Activated gamma-delta T cell treated with Interleukin-2 at 50 U/mL for 16 hours (primary cell): ENCODE measurements at places on chromosomes 1 and 21.

GRCh38 chr1:201007481-201007880 lies 16.0 kb downstream of the KIF21B start:
- no peak for DNase-seq

DNA sequence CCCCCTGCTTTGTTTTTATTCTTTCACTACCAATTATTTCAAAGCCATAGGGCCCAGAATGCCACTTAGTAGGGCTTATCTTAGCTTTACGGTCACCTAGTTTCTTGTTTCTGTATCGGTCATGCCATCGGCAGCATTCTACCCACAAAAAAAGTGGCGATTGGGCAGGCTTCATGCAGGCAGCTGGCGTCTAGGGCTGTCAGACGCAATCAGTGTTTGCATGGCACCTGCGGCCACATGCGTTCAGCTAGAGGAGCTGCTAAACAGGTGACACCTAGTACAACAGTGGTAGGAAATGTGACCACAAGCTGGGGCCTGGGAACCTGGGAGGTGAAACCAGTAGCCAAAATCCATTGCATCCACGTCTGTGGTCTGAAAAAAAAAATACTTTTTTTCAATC lies 262.7 kb downstream of the PBX1 start:
- DNase-seq: no peak

GRCh38 chr1:84442256-84442655 lies 36.8 kb upstream of the RPF1 start:
- no peak for DNase-seq

DNA sequence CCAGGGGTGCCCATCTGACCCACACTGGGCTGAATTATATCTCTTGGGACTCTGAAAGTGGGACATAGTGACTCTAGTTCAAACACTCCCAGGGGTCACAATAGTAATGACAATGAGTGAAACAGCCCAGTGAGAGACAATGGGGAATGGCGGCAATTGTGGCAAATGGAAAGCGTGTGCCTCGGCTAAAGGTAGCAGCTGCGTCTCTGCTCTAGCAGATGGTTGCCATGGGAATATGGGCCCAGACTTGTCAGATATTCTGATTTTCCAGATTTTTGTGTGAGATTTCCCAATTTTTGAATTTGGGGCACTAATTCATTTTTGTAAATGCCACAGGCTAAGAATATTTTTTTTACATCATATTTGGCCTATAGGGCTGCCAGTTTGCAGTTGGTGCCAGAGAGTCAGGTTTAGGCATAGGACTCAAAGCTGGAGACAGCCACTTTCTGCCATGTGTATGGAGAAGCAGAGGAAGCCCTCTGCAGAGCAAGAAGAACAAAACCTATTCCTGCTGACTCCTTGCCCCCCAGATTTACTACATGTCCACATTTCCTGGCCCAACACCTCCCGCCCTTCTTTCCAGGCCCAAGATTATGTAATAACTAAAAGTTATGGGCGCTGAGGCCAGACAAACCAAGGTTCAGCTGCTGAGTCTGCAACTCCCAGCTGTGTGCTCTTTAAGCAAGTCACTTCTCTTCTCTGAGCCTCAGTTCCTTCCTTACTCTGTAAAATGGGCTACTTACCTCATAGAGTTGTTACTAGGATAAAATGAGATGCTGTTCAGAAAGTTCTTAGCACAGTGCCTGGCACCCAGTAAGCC lies 21.6 kb upstream of the PTP4A2 start:
- DNase-seq: no peak

- no peak for DNase-seq
Measured at GRCh38 chr21:30468900-30469714, 11.1 kb downstream of the KRTAP19-1 start.

DNA sequence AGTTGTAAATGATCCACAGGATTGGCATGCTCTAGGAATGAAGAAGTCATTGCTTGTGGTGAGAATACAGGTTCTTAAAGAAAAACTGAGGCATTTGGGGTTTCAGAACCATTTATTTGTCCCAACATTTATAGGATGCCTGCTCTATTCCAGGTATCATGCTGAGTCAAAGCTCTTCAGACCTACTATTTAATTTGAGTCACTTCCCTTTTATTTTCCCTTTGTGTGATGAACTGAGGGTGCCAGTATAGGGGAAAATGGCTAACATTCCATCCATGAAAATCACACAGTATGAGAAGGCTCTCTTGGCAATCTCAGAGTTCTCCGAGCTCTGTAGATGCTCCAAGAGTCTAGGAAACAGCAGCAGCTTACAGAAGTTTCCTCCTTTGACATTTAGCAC lies 110.4 kb downstream of the RNF220 start:
- no peak for DNase-seq

DNA sequence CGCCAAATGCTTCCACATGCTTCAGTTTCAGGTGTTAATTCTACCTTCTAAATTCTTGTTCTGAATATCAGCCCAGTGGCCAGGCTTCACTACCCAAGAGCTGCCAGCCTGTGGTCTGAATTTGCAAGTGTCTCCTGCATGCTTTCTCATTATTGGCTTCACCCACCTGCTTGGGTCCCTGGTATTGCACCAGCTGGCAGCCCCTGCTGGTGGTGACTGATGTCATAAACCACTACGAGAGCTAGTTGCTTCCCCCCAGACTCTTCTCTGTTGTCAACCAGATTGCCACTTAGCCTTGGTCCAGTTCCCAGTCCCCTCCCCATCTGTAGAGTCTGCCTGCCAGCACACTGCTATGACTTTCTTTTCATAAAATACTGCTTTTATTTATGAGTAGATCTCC lies 197.7 kb upstream of the DUSP10 start:
- DNase-seq: no peak

- no peak for DNase-seq
Measured at GRCh38 chr1:68178821-68179490, 53.4 kb downstream of the WLS start.

GRCh38 chr1:199955235-199955634 lies 72.3 kb upstream of the NR5A2 start:
- no peak for DNase-seq

DNA sequence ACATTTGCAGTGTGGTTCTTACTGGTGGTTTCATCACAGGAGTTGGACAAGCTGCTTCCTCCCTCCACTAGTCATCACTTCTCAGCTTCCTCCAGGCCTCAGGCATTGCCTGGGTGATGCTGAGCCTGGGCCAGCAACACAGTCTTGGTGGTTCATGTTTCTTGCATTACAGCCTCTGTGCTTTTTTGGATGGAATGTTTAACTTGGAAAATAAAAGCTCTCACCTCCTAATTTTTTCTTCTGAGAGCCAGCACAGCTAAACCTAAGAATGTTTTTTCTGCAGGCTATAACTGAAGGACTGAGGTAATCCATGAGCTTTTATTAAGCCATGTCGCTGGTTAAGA lies 66.1 kb upstream of the RHOU start:
- no peak for DNase-seq

GRCh38 chr1:59242370-59242769 lies 54.5 kb upstream of the FGGY start:
- DNase-seq: no peak

- no peak for DNase-seq
Measured at GRCh38 chr1:87202922-87203655, 125.6 kb upstream of the LMO4 start.

DNA sequence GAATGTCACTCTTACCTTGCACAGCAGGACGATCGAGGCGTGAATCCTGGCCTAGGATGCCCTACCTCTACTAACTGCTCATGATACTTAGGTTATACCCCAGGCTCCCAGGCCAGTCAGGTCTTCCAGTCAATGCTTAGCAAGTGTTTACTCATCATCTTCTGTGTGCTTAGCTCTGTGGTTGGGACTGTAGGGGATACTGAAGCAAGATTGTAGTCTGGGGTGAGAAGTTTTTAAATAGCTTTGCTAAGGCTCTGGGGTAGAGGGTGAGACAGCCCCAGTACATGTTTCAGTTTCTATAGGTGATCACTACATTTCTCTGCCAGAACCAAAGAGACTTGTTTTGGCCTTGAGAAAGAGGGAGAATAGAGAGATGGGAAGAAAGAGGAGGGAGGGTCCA lies 250.8 kb upstream of the KIAA0040 start:
- DNase-seq: no peak

DNA sequence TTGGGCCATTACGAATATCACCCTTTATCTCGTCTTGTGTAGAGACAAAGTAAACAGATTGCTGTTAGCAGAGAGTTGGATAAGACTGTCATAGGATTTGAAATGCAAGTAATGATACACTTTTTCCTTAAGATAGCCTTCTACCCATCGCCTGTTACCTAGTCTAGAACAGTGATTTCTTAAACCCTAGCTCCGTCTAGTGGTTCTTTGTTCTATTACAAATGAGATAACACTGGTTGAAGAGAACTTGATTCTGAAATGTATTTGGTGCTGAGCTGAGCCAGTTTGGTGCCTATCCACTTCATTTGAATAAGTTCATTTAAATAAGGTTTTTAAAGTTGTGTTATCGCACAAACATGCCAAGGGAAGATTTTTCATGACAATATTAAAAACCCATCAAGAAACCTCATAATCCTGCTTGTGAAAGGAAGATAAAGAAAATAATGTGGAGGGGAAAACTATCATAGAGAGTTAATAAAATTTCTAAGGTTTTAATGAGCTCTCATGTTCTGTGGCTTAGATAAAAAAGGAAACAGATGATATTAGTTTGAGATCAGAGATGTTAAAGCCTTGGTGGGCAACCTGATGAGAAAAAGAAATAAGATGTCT lies 1.5 kb upstream of the KCNH1 start:
- no peak for DNase-seq

- no peak for DNase-seq
Measured at GRCh38 chr1:160827418-160827817, 31.4 kb downstream of the LY9 start.

- DNase-seq: no peak
Measured at GRCh38 chr1:16398371-16398953, 31.4 kb downstream of the SZRD1 start.

- DNase-seq: no peak
Measured at GRCh38 chr21:35677298-35677841, 383.0 kb downstream of the SETD4 start.

DNA sequence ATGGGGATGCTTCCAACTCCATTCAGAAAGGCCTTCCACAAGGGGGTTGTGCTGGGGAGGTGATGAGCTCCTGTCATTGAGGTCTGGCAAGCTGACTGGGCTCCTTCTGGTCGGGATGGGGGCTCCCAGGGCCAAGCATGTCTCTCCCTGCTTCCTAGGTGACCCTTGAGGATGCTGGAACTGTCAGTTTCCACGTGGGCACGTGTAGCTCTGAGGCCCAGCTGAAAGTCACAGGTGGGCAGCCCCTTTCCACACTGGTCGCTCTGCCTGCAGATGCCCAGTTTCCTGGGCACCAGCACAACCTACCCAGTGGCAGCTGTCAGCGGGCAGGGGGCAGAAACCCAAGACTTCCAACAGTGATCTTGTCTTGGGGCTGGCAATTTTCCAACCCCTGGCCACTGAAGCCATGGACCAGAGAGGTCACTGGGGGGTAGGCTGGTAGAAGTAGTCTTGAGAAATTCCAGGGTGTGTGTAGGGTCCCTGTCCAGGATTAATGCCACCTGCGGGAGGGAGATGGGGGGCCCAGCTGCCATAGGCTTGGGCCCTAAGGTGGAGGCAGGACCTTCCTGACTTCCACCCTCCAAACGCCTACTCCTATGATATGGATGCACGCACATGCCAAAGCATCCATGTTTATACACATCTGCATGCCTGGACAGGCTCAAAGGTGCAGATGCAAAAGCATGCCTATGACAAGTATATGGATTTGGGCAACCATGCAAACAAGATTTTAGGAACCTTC lies 97.1 kb downstream of the TRIM11 start:
- DNase-seq: no peak

- DNase-seq: no peak
Measured at GRCh38 chr1:184860535-184860934, 105.9 kb upstream of the EDEM3 start.

GRCh38 chr1:223652436-223652941 lies 13.0 kb downstream of the CAPN8 start:
- DNase-seq: no peak

DNA sequence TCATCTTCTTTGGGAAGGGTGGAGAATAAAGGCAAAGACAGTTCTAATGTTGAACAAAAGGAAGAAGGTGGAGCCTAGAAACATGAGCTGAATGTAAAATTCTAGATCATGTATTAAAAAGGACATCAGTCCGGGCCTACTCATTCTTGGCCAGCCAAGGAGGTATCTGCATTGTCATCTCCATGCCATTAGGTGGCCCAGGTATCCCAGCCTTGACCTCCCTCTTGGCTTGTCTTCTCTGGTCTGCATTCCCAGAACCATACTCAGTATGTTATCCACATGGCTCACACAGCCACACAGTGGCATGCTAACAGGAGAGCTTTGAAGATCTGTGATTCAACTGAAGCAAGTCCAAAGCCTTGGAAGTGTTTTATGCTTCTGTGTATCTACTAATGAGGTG lies 369.8 kb upstream of the KAZN start:
- DNase-seq: no peak

- DNase-seq: peak; percentile 52
Measured at GRCh38 chr1:223683586-223684487, 18.3 kb upstream of the CAPN8 start.

GRCh38 chr21:43210454-43211071 lies 41.8 kb downstream of the CRYAA start:
- DNase-seq: no peak

DNA sequence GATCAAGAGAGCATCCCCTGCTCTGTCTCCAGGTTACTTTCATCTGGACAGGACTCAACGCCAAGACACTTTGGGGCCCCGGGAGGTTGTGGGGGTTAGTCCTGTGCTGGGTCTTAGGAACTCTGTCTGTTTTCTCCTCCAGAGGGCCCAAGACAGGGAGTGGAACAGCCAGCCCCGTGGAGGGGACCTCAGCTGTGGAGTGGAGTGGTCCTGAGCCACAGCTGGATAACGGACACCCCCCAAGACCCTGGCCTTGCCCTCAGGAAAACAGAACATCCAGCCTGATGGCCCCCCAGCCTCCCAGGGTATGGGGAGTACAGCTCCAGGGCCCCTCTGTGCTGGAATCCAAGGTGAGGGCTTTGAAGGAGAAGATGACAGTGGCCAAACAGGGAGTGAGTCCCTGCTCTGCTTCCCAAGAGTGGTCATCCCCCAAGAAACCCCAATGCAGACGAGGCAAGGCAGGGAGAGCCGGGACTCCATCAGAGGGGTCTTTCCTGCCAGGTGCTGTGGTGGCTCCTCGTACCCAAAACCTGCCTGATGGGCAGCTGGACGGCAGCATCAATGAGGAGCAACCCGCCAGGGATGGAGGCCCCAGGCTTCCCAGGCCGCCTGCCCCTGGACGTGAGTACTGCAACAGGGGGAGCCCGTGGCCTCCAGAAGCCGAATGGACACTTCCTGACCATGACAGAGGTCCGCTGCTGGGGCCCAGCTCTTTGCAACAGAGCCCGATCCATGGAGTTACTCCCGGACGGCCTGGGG lies 3.5 kb downstream of the KIAA1614 start:
- DNase-seq: no peak

GRCh38 chr1:207752456-207752998 lies 673 bp downstream of the CD46 start:
- DNase-seq: no peak
